ENCODE measurements at places on chromosomes 6 and 20. TPM values are rescaled to one million over a fixed set of nuclear protein-coding genes. Genes with fewer than 3 reads are reported as not detected.

DNA sequence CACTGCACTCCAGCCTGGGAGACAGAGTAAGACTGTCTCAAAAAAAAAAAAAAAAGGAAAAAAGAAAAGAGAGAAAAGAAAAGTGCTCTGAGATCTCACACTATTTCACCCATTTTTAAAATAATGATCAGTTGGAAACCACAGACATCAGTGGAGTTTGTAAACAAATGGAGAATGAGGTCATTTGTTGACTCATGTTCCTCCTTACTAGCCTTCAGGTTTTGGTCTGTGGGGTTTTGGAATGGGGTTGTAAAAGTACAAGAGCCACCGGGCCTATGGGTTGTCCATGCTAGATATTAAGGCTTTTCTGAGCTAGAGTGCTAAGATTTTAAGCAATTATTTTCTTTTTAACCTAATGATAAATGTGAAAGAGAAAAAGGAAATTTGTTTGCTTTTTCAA lies 104.4 kb upstream of the PRL start:
- DNase-seq: no peak
- H3K36me3 ChIP-seq: no peaks in the 10 kb centered on the region
- no peak overlapping the region for H3K4me3 ChIP-seq
- no peaks in the 10 kb centered on the region for H3K4me1 ChIP-seq

DNA sequence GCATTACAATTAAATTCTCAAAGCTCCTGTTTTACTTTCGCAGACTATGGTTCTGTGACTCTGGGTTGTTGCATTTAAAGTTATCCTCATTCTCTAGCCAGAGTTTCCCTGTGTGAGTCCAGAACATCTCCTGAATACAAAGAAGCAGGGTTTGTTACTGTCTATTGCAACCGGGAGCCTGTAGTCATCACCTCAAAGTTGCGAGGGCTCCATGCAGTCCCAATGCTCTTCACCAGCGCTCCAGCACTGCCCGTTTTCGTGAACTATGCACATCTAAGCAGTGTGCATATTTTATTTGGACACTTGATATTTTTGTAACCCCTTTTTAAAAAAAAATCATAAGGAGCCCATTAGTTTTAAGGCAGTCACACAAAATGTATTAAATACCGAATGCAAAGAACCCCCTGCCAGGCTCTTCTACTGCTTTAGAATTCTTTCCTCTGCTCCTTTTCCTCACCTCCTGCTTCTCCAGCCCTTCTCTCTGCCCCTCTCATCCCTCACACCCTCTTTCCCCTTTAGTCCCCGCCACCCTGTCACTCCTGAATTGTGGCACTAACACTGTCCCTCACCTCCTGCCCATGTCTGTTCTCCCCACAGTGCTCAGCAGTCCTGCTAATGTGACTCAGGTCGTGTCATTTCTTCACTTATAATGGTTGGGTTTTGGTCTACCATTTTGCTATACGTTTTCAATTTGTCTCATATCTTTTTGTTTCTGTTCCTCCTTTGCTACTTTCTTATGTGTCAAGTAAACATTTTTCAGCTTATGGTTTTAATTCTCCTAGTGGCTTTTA lies 1.1 kb upstream of the HLA-C start:
- H3K27me3 ChIP-seq: no peaks in the 10 kb centered on the region
- DNase-seq: peak; percentile 71
- H3K27ac ChIP-seq: peak overlapping the region; percentile 99
- peaks cover 43% of the 10 kb centered on the region for H3K4me1 ChIP-seq
- H3K36me3 ChIP-seq: peaks cover 22% of the 10 kb centered on the region

DNA sequence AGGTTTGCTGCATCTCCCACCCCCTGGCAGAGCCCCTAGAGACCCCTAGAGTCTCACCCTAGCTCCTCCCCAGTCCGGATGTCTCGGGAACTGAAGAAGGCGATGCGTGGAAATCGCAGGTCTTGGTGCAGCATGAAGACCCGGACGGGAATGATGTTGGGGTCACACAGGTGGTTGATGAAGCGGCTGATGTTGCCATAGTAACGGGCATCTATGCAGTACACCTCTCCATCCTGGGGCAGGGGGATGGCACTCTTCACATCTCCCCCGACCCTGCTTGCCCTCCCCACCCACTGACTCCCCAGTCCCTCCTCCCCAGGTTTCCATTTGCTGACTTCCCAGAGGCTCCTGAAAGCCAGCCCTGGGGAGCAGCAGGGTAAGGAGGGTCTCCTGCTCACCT lies 1.8 kb upstream of the SLC44A4 start:
- peaks cover 50% of the 10 kb centered on the region for H3K36me3 ChIP-seq
- no peaks in the 10 kb centered on the region for H3K4me1 ChIP-seq
- no peak overlapping the region for H3K4me3 ChIP-seq
- no peaks in the 10 kb centered on the region for H3K27me3 ChIP-seq
- no peak for DNase-seq

- H3K4me1 ChIP-seq: peaks cover 4% of the 10 kb centered on the region
- H3K27me3 ChIP-seq: no peaks in the 10 kb centered on the region
- no peak overlapping the region for H3K4me3 ChIP-seq
- no peak for DNase-seq
Observed at GRCh38 chr20:62178316-62179161, 4.3 kb upstream of the MTG2 start.

DNA sequence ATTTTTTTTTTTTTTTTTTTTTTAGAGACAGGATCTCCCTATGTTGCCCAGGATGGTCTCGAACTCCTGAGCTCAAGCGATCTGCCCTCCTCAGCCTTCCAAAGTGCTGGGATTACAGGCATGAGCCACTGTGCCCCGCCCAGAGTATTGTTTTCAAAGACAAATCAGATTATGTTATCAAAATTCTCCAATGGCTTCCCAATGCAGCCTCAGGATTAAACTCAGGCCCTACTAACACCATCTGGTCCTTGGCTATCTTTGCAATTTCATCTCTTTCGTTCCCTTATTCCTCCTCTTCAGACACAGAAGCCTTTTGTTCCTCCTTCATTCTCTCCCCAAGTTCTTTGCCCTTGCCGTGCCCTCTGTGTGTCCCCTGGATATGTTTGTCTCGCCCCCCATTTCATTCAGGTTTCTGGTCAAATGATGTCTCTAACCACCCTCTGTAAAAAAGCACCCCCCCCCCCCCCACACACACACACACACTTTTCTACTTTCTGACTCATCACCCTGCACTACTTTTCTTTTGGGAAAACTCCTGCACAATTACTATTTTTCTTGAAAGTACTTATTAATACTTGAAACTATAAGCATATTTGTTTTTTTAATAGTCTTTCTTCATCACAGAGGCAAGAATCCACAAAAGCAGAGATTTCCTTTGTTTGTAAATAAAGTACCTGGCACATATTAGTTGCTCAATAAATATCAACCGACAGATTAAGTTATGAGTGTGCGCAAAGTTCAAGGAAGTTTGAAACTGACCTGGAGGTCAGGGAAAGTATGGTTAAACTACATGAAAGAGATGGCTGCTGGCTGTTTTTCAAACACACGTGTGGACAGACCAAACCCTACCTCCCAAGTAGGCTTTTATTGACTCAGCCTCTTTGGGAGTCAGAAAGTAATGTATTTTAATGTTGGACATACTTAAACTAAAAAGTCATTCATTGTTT lies 16.7 kb downstream of the BTN1A1 start:
- H3K36me3 ChIP-seq: no peaks in the 10 kb centered on the region
- DNase-seq: no peak
- H3K4me1 ChIP-seq: peaks cover 6% of the 10 kb centered on the region
- no peak overlapping the region for H3K27ac ChIP-seq

GRCh38 chr20:58130581-58130980 lies 97.9 kb downstream of the ANKRD60 start:
- no peak overlapping the region for H3K4me3 ChIP-seq
- H3K27me3 ChIP-seq: peaks cover 4% of the 10 kb centered on the region
- no peaks in the 10 kb centered on the region for H3K4me1 ChIP-seq
- DNase-seq: no peak
- no peaks in the 10 kb centered on the region for H3K36me3 ChIP-seq

- no peak overlapping the region for H3K27ac ChIP-seq
- H3K36me3 ChIP-seq: no peaks in the 10 kb centered on the region
- H3K4me3 ChIP-seq: no peak overlapping the region
- H3K27me3 ChIP-seq: peaks cover 15% of the 10 kb centered on the region
- H3K4me1 ChIP-seq: peaks cover 3% of the 10 kb centered on the region
Observed at GRCh38 chr6:116877743-116878142, 701 bp downstream of the RFX6 start.

- H3K4me3 ChIP-seq: no peak overlapping the region
- H3K27me3 ChIP-seq: no peaks in the 10 kb centered on the region
- no peak for DNase-seq
- no peak overlapping the region for H3K27ac ChIP-seq
- no peaks in the 10 kb centered on the region for H3K36me3 ChIP-seq
- H3K4me1 ChIP-seq: no peaks in the 10 kb centered on the region
Observed at GRCh38 chr6:155645325-155645724, 189.7 kb upstream of the NOX3 start.

- H3K36me3 ChIP-seq: no peaks in the 10 kb centered on the region
- no peak overlapping the region for H3K27ac ChIP-seq
- no peaks in the 10 kb centered on the region for H3K27me3 ChIP-seq
- H3K4me3 ChIP-seq: no peak overlapping the region
- DNase-seq: no peak
- H3K4me1 ChIP-seq: no peaks in the 10 kb centered on the region
Observed at GRCh38 chr6:11810039-11810541, 31.5 kb upstream of the ADTRP start.

DNA sequence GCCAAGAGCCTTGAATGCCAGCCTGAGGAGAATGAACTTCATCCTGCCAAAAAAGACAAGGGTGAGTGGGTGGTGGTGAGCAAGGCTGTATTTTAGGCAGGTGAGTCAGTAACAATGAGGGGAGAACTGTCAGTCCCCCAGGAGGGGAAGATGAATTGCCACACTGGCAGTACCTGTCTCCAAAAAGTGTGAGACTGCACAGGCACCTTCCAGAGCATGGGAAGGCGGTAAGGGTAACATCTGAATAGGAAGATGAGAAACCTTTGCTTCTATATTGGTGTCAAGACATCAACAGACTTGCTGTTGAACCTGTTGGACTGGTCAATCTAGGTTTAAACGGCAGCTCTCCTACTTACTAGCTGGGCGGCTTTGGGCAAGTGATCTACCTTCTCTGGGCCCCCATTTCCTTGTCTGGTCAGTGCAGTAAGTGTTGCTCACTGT lies 30.9 kb downstream of the STK35 start:
- H3K4me1 ChIP-seq: peaks cover 10% of the 10 kb centered on the region
- no peak for DNase-seq
- no peak overlapping the region for H3K27ac ChIP-seq
- no peaks in the 10 kb centered on the region for H3K27me3 ChIP-seq

DNA sequence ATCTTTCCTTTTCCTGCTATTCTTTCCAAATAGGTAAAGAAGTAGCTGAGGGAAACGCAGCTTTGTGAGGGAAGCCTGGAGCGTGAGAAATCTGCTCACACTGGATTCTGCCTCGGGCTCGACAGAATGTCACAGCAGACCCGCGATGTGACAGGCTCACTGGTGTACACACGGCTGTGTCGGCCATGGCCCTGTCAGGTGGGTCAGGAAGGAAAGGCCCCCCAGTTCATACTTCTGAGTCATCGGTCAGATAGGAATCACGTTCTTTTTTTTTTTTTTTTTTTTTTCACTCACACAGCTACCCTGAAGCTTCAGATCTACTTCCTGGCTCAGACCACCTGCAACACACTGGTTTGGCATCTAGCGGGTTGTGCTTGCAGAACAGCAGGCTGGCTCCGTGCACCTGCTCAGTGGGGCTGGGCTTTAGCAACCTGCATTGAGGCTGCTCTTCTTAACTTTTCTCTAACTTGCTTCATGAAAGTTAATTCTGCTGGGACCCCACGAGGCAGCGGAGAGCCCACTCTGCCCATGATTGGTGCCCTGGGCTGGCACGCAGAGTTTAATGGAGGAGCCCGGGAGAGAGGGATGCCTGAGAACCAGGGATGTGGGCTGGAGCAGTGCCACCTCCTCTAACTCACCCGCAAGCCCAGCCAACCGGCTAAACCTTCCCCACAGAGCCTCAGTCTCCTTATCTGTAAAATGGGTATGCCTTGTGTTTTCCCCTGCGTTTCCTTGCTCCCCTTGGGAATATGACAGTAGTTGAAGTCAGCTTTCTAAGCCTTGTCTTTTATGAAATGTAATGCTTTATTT lies 61.5 kb upstream of the FNDC1 start:
- H3K27me3 ChIP-seq: no peaks in the 10 kb centered on the region
- DNase-seq: peak; percentile 87
- peaks cover 72% of the 10 kb centered on the region for H3K4me1 ChIP-seq
- no peaks in the 10 kb centered on the region for H3K36me3 ChIP-seq

DNA sequence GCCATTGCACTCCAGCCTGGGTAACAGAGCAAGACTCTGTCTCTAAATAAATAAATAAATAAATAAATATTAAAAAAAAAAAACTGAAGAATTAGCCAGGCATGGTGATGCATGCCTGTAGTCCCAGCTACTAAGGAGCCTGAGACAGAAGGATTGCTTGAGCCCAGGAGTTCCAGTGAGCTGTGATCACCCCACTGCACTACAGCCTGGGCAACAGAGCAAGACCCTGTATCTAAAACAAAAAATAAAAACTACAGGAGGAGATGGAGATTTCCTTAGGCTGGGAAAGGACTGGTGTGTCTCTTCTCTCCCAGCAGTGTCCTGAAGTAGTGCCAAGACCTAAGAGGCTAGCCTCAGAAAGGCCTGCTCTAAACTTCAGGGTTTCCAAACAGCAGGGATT lies 8.1 kb upstream of the GTF3C6 start:
- H3K27me3 ChIP-seq: no peaks in the 10 kb centered on the region
- no peak overlapping the region for H3K4me3 ChIP-seq
- no peak overlapping the region for H3K27ac ChIP-seq

DNA sequence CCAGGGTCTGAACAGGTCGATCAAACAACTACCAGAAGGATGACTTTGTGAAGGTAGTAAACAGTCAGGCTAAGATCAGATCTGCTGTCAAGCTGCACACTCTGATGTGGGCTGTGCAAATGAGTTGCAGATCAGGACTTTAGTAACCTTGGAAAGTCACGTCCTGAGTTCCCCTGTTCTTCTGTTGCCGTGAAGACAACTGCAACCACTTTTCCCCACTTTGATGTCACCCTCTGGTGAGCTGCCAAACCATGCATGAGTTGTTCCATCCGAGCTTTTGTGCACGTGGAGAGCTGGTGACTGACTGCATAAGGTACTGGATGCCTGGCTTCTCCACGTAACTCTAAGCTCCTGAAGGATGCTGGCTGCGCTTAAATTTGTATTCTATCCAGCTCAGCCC lies 111.0 kb downstream of the CD83 start:
- DNase-seq: no peak
- no peak overlapping the region for H3K27ac ChIP-seq
- H3K4me3 ChIP-seq: no peak overlapping the region
- H3K27me3 ChIP-seq: no peaks in the 10 kb centered on the region
- no peaks in the 10 kb centered on the region for H3K36me3 ChIP-seq

Gene SLC22A3
- total RNA-seq: not detected

Gene KCNK16
- total RNA-seq: not detected

Gene EYA2
- total RNA-seq: not detected
